ENCODE measurements at places on chromosomes 1 and 21.

DNA sequence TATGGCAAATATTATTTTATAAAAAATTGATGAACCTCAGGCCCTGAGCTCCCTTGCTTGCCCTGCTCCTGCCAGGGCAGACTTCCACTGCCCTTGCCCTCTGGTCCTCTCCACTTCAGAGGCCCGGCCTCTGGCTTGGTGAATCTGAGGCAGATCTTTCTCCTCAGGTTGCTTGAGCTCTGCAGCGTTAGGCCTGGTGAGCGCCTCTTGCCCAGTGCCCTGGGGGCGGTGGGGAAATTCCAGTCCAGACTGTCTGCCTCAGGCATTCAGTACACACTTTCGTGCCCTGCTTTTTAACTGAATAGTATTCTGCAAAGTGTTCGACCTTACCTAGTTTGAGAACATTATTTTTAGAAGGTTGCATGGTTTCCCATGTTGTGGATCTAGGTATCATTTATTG lies 98.2 kb downstream of the PCBP3 start:
- DNase-seq, result no peak

GRCh38 chr21:45644041-45644906 lies 749 bp downstream of the PCBP3 start:
- DNase-seq, result peak; percentile 48

DNA sequence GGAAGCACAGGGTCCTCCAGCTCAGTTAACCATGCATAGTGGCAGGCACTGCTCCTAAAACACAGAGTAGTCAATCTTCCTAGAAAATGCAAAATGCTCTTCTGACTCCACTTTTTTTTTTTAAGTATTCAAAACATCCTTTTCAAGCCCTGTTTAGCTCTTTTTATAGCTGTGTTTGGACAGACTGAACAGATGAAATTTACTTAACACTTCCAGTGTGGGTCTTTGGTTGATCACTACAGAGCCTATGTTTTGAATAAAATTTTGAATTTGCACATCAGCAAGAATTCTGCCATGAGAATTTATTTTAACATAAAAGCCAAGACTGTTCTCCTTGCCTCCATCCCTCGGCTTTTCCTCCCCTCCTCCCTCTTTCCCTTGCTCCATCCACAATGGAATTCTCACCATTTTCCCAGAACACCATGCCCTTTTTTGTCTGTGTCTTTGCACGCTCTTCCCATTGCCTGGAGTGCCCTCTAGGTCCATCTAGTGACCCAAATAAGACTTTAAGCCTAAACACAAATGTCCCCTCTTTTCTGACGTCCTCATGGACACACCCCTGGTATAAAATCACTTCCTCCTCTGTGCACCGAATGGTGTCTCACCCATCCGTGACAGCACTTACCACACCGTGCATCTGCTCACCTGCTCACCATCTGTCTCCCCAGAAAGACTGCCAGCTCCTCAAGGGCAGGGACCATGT lies 24.0 kb upstream of the CPT2 start:
- DNase-seq, result peak; percentile 48

GRCh38 chr1:39905172-39905571 lies 3.5 kb upstream of the MYCL start:
- no peak for DNase-seq

GRCh38 chr1:25806418-25806817 lies 6.4 kb downstream of the SELENON start:
- DNase-seq, result peak; percentile 69

- DNase-seq, result no peak
Observed at GRCh38 chr1:6105763-6106162, 60.1 kb downstream of the KCNAB2 start.

- peak; percentile 75 for DNase-seq
Observed at GRCh38 chr1:59173721-59174120, 123.2 kb upstream of the FGGY start.

Measured in fibroblast of gingiva (primary cell).